ENCODE measurements at places on chromosomes 2 and 18. TPM values are rescaled to one million over a fixed set of nuclear protein-coding genes. Genes with fewer than 3 reads are reported as not detected.

CDCA7 gene
- 3.2 TPM for total RNA-seq

ATOH8 gene
- total RNA-seq, result 9.0 TPM

FAM124B gene
- total RNA-seq, result 1.3 TPM

COL4A3 gene
- not detected for total RNA-seq

SPP2 gene
- not detected for total RNA-seq

NEB gene
- 0.59 TPM for total RNA-seq

NETO1 gene
- 5.5 TPM for total RNA-seq

ORMDL1 gene
- 55.1 TPM for total RNA-seq

BCL11A gene
- 29.1 TPM for total RNA-seq

DNA sequence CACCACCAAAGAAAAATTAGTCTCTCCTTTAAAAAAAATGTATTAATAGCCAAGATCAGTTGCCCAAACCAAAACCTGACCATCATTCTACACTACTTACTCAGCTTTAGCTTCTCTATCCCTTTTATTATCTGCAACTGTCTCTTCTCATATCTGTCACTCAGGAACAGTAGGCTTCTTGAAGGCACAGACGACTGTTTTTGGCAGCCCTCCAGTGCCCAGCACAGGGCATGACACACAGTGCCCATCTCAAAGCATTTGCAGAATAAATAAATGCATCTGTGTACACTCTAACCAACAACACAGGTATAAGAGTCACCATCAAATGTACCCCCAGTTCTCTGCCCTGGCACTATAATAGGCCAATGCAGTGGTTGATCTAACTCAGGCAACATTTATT is 117.2 kb downstream of the UXS1 start:
- DNase-seq, result no peak

GRCh38 chr2:215758691-215759090 is 254.7 kb downstream of the MREG start:
- no peak for DNase-seq

GRCh38 chr2:144083211-144083610 is 436.7 kb downstream of the ZEB2 start:
- DNase-seq, result no peak

GRCh38 chr2:65130664-65131175 is 814 bp upstream of the RAB1A start:
- DNase-seq, result no peak

GRCh38 chr2:202679980-202680379 is 45.2 kb downstream of the FAM117B start:
- no peak for DNase-seq

GRCh38 chr18:10164271-10165071 is 250.7 kb downstream of the VAPA start:
- DNase-seq, result peak; percentile 62

GRCh38 chr2:205032093-205032551 is 486.8 kb downstream of the PARD3B start:
- no peak for DNase-seq

DNA sequence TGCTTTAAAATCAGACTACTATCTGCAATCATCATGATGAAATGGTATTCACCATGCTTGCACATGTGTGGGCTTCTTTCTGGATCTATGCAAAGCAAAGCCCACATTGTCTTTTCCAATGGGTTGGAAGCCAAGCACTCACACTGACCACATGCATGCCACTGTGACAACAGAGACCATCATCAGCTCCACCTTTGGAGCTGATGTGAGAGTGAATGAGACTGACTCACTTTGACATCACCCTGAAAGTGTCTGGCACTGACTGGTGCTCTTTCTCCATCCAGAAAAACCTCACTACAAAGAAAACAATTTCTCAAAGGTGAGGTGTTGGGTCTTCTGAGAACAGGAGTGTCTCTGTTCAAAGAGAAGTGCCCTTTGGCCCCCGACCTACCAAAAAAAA is 4.7 kb downstream of the MYO5B start:
- DNase-seq, result no peak

GRCh38 chr2:17455343-17455742 is 62.9 kb downstream of the RAD51AP2 start:
- DNase-seq, result no peak

DNA sequence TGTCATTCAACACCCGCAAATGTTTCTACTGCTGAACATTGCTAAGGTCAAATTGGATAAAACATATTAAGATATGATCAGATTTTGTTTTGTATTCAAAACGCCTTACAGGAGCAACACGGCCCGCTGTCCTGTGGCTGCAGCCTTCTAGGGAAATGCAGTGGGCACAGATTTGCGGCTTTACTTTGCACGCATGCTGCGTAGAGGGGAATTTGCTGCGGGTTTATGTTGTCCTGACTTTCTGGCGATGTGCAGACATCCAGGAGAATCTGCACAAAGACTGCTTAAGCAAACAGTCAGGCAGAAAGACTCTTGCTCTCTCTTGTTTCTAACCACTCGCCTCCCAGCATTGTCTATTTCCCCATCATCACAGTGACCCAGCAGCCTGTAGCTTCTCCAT is 88.3 kb downstream of the LRRC30 start:
- no peak for DNase-seq

- no peak for DNase-seq
Measured at GRCh38 chr2:105749583-105750400, 5.1 kb downstream of the NCK2 start.

DNA sequence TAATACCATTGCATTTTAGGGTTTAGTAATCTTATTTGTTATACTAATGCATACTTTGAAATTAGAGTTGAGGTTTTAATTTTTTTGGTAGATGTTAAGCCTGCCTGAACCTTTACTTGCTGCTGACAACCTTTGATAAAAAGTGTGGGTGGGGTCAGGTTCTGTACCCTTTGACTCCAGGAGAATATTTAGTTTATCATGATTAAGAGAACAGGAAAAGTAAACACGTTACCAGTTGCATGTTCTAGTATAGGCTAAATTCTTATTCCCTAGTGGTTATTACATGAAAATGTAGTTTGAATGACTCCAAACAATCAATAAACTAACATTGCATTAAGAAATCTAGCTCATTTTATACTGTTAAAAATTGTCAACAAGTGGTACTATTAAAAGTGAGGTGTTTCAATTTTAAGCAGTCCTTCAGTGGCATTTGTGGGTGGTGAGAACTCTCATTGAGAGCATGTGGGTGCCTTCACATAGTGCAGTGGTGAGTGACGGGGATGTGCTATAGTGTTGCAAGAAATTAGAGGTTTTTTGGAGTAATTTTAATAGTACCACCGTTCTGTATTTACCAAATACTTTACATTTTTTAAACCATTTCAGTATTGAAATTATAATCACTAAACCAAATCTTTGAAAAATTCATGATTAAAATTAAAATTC is 29.9 kb downstream of the PHLPP1 start:
- DNase-seq, result no peak

GRCh38 chr2:206452750-206453149 is 9.4 kb downstream of the ADAM23 start:
- no peak for DNase-seq

GRCh38 chr2:216739035-216739434 is 43.7 kb upstream of the IGFBP5 start:
- no peak for DNase-seq

DNA sequence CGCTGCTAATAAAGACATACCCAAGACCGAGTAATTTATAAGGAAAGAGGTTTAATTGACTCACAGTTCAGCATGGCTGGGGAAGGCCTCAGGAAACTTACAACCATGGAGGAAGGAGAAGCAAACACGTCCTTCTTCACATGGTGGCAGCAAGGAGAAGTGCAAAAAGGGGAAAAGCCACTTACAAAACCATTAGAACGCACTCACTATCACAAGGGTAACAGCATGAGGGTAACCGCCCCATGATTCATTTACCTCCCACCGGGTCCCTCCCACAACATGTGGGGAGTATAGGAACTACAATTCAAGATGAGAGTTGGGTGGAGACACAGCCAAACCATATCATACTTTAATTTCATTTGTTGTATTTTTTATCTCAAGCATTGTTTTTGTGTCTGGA is 67.5 kb downstream of the ATP9B start:
- no peak for DNase-seq

DNA sequence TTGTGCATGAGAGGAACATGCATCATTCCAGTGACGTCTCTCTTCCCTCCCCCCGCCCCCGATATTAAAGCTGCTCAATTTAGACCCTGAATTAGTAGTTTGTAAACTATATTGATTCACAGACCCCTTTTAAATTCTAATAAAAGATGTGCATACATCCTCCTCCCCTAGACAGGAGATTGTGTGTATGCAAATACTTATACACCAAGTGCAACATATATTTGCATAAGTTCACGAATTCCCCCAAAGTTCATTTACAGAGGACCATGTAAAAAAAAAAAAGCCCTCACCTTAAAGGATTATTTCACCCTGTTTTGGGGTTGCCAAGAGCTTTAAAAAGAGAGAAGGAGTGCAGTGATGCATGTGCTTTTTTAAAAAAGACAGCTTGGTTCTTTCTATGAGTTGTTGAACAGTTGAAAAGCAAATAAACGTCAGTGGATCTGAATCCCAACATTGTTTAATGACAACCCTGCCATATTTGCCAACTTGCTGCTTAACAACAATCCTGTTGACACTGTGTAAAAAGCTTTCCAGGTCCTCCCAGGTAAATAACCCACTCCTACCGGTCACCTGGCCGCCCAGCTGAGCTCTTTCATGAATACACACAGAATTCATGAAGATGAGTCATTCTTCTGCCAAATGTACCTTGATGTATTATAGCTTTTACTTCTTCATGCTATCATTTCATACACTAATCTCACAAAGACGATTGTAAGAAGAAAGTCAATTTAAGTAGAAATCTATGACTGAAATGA is 211.5 kb downstream of the IKZF2 start:
- DNase-seq, result no peak

GRCh38 chr2:21165350-21165749 is 41.6 kb downstream of the TDRD15 start:
- DNase-seq, result no peak

DNA sequence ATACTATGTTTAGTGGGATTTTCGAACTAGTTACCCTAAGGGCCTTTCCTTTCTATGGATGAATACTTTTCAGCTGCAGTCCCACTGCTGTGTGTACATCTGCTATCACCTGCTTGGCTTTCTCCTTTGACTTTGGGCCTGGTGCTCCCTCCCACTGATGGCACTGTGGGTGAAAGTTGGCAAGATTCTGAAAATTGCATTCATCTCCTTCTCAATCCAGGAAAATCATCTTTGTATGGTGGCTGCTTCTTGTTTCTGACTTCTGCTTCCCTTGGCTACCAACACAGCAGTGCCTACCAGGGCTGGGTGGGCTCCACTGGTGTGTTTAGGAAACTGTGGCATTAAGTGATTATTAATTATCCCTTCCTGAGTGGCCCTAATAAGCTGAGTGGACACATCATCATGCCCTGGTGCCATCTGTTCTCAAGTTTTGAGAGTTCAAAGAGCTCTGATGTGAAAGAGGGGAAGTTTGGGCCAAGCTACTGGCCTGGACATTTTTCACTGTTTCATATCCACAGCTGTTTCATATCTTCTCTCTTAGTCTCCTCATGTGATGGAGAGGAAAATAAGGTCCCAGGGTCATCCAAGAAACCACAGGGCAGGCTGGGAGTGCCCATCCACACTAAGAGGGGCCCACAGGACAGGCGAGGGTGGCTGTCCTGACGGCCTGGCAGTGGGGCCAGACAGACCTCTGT is 16.7 kb downstream of the HK2 start:
- no peak for DNase-seq

DNA sequence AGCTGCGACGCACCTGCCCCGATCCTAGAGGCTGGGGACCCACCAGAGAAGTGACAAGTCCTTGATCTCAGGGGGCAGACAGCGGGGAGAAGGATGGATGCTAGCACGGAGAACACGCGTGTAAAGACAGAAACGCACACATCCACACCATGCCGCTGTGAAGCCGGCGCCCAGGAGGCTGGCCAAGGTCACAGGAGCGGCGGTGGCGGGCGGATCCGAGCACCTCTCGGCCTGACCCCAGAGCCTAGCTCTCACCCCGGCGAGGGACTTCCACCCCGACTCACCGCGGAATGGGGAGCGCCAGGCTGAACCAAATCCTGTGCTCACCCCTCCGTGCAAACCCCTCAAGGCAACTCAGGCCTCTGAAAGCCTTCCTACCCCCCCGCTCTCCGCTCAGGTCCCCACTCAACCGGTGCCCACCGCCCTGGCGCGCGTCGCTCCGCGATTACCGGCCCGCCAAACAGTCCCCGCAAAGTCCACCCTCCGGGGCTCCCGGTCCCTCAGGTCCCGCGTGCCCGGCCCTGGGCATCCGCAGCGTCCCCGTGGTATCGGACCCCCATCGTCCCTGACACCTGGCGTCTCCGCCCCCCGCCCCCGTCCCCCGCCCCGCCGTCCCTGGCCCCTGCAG is 460 bp upstream of the LRRFIP1 start:
- DNase-seq, result peak; percentile 42

DNA sequence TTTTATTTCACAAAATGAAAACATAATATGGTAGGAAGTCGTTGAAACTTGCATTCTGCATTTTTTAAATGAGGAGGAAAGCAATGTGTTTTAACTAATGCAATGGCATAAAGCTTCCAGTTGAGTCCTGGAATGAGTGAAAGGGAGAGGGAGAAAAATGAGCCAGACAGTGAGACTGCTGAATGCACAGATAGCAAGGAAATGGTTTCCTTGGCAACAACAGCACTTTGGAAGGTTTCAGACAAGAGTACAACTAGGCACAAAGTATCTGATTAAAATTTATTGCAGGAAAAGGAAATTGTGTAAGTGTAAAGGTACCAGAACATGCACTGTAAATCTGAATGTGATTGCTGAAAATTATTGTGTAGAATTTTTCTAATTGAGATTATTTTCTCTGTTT is 320.1 kb upstream of the KYNU start:
- no peak for DNase-seq

DNA sequence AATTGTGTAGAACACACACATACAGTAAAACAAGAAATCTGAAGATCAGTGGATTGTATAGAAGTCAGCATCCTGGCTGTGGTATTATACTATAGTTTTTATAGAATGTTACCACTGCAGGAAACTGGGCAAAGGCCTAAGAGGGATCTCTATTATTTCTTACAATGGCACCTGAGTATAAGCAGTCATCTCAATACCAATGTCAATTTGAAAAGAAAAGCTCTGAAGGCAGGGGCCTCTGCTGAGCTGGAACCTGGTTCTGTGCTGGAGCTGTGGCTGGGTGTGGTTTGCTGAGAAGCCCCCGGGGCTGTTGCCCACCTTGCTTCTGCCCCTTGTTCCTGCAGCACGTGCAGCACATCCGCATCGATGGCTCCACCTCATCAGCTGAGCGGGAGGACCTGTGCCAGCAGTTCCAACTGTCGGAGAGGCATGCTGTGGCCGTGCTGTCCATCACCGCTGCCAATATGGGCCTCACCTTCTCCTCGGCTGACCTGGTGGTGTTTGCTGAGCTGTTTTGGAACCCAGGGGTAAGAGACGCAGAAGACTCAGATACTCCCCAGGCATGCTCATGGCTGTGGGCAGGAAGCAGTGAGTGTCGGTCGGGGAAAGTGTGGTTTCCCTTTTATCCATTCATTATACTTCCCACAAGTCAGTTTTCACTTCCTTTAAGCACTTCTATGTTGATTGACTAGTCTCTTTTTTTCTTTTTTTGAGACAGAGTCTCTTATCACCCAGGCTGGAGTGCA is 23.5 kb upstream of the RPL37A start:
- no peak for DNase-seq

GRCh38 chr2:27583390-27583915 is 611 bp downstream of the ZNF512 start:
- no peak for DNase-seq

- DNase-seq, result no peak
Measured at GRCh38 chr2:134314681-134315368, 61.0 kb downstream of the MGAT5 start.
